Iris pigment epithelial cell (primary cell): ENCODE measurements at places on chromosomes 12 and 14.
A peak's percentile ranks its signal among the peaks of the same experiment; 100 is the strongest.

DNA sequence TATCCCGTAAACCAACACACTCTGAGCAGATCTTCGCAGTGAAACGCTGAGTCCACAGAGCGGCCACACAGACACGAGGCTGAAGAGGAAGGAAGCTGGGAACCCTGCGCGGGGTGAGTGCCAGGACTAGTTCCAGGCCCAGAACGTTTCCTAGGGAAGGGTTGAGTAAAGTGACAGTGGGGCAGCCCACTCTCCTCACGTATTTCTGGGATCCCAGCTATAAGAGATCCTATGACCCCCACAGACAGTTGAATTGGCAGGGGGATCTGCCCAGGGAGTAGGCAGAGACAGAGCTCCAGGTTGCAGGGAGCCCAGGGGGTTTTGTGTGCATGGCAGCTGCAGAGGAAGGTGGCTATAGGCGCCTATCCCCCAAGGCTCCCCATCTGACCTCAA, 51.1 kb downstream of the GTF2A1 start:
- peak; percentile 9 for DNase-seq

DNA sequence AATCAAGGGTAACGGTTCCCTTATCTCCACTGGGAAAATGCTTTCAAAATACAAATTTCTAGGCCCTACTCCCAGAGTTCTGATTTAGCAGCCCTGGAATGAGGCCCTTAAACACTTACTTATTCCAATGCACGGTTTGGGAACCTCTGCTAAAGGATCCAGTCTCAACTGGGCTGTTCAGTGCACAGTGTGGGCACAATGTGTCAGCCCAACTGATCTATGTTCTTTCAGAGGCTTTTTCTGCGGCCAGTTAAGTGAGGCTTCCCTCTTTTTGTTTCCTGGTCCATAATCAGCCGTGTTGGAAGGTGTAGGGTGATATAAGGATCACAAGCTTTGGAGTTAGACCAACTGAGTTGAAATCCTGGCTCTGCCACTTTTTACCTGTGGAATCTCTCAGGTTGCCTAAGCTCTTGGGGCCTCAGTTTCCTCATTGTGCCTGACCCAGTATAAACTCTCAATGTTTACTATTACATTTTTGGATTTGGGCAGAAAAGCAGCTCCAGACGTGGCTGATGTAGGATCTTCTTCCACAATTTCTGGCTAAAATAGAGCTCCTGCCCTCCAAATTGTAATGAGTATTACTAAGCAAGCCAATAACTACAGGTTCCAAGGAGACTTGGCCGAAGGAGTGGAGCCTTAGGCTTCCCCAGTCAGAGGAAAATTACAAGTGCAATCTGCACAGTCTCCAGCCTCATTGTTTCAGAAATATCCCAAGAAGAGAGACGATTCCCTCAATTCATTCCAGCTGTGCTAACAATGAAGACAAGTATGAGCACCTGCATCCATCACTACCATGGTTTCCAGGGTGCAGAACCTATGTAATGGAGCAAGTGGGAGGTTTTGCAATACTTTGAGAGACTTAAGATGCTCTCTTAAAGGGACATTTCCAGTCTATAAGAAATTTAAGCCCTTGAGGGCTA, 2.3 kb upstream of the ANGEL1 start:
- no peak for DNase-seq

DNA sequence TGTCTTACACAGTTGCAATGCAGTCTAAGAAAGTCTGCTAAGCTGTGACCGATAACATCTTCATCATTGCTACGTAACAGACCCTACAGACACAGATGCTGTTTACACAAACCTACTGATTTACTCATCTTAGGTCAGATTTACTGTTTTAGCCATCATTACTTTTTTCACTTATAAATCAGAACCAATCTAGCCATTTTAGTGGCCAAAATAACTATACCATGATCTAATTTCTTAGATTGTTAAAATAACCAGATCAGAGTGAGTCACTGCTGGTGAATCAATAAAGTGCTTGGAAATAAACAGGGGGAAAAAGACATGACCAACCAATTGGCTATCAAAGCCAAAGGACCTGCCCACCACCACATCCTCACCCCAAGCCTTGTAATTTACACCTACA, 57.0 kb upstream of the FOXN3 start:
- DNase-seq = peak; percentile 38

DNA sequence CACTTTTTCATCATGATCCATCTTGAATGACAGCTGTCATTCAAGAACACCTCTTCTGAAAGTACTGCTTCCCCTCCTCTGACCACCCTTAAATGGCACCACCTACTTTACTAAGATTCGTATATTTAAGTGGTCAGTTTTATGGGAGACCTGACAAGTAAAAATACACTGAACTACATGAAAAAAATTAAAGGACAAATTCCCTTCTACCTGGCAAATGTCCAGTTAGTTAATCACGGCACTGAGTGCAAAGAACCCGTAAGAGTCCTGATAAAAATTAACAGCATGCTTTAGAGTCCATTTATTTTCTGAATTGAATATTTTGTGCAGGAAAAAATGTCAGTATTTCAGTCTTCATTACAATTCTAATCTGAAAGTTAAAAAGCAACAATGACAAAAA, 48.7 kb downstream of the SETD3 start:
- DNase-seq = no peak

DNA sequence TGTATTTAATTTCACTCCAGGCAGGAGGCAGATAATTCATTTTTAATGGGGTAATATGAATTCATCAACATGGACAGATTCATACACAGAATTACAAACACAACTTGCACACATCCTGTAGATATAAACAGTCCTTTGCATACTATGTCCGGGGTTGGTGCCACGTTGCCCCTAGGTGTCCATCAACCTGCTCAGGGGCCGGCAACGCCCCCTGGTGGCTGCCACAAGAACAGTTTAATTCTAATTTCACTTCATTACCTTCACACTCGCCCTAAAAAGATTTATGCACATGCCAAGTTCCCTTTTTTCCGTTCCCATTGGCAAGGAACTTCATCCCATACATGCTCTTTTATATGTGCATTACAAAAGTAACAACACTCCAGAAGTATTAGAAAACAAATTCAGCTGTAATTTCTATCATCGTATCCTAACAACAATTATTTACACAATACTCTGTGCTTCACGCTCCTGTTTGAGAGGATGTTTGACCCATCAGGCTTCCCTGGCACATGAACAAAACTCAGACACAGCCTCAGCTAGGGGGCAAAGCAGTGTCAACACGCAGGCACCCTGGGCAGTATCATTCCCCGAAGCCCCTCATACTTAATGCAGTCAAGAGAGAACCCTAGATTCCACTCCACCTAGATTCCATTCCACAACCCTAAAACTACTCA, 15.5 kb downstream of the MANSC1 start:
- DNase-seq = peak; percentile 48

GRCh38 chr14:89598548-89599186, 181.6 kb upstream of the FOXN3 start:
- peak; percentile 22 for DNase-seq

- no peak for DNase-seq
Measured at GRCh38 chr12:26112703-26113147, 12.1 kb downstream of the BHLHE41 start.

- DNase-seq = peak; percentile 96
Measured at GRCh38 chr14:51884086-51884927, 23.9 kb downstream of the GNG2 start.

- no peak for DNase-seq
Measured at GRCh38 chr12:724194-724855, 28.1 kb upstream of the WNK1 start.

DNA sequence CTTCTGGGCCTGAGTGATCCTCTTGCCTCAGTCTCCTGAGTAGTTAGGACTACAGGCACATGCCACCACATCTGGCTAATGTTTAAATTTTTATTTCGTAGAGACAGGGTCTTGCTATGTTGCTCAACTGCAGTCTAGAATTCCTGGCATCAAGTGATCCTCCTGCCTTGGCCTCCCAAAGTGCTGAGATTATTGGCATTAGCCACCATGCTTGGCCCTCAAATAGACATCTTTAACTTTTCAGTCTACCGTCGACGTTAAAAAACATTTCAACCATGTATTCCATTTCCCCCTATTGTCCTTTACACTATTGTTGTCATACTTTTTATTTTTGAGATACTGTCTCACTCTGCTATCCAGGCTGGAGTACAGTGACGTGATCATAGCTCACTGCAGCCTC, 22.4 kb downstream of the ERH start:
- DNase-seq = no peak

- peak; percentile 65 for DNase-seq
Measured at GRCh38 chr14:33432407-33433023, 493.8 kb downstream of the NPAS3 start.

DNA sequence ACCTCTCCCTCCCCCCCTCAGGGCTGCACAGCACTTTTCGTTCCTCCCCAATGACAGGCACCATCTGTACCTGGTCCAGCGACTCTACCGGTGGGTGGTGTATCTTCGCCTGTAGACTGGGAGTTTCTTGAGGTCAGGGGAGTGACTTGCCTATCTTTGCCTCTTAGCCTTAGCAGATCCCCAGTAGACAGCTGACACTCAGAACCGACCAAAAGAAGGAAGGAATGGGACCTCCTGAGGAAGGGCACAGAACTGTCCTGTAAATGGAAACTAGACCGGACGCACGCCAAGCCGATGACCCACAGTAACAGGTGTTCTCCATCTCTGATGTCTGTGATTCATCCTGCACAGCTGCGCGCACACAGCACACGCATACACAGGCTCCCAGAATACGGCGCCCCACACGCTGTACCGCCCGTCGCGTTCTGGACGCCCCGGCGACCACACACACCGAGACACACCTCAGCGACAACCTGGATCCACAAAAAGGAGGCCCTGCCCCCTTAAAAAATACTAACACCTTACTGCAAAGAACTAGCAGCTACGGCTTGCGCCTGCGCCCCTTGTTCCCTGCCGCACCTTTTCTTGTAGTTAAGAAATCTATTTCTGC, 673 bp upstream of the TTC9 start:
- peak; percentile 28 for DNase-seq

- no peak for DNase-seq
Measured at GRCh38 chr12:68844788-68845695, 37.1 kb downstream of the MDM2 start.

GRCh38 chr12:71840231-71840847, 780 bp downstream of the TBC1D15 start:
- peak; percentile 83 for DNase-seq

- DNase-seq = no peak
Measured at GRCh38 chr12:9960590-9960989, 10.6 kb upstream of the CLEC12A start.

DNA sequence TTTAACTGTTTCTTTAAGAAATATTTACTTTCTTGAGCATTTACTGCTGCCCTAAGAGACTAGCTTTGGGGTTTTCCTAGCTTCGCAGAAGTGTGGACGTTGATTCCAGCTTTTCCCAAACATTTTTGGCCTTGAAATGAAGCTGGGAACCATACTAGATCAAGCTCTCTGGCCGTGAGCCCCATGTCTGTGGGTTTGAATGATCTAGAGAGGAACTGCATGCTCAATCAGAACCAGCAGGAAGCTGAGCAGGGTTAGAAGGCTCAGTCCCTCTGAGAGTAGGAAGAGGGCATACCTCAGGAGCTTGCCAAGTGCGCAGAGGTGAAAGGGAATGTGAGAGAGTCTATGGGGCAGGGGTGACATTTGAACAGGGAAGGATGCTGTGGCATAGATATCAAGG, 292.1 kb downstream of the CACNA1C start:
- DNase-seq = no peak

GRCh38 chr12:113835896-113836295, 130.2 kb downstream of the RBM19 start:
- DNase-seq = no peak

DNA sequence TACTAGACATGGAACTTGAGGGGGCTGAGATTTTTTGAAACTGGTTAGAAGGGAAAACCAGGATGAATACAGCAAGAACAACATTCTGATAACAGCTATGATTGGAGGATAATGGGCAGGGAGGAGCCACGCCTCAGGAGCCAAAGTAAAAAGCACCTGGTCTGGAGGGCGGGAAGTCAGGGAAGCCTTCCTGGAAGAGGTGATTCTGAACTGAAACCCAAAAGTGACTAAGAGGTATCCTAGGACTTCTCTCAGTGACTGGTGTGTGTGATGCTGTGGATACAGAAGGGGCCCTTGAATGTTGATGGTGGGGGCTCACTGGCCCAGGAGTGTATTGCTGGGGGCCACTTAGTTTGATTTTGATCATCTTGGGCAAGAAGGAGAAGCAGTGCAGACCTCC, 18.8 kb upstream of the GPR68 start:
- no peak for DNase-seq

DNA sequence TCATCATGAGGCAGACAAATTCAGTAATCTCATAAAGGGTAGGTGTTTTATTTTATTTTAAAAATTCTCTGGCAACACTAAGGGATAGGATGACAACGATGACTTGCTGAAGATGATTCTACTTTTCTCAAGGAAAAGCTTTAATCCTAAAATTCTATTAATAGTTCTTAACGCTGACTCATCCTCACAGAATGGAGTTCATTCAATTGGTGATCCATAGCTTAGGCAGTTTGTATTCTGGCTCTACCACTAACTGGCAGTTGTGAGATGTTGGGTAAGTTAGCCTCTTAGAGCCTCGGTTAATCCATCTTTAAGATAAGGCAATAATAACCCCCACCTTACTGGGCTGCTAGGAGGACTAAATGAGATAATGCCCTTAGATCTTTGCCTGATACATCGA, 116.3 kb downstream of the RTN1 start:
- DNase-seq = peak; percentile 74

DNA sequence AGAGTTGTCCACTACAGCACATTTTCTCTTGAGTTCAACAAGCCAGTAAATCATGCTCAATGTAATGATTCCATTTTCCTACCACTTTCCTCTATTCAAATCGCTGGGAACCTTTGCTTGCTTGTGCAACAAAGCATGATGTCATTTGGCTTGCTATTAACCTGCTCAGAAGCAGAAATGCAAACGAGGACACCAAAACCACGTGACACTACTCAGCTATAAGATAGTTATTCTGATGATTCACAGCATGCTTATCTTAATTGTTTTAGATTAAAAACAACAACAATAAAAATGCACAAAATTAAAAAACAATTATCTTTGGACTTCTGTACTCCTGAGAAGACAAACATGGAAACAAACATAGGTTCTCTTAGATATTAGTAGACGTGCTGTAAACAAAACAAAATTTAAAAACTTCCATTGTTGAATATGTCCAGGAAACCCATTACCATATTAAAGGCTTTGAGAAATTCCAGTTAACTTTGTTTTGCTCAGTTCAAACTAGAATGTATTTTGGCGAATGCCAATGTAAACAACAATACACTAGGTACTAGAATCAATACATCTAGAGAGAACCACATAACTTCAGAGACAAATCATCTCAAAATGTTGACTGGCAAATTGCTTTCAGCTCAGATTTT, 77.5 kb upstream of the KRAS start:
- DNase-seq = peak; percentile 77

GRCh38 chr12:92049403-92049802, 96.2 kb downstream of the BTG1 start:
- no peak for DNase-seq

GRCh38 chr14:19851365-19851764, 23.6 kb upstream of the OR4K2 start:
- DNase-seq = no peak

- DNase-seq = no peak
Measured at GRCh38 chr14:68234101-68234905, 414.7 kb downstream of the RAD51B start.

- DNase-seq = no peak
Measured at GRCh38 chr14:50340963-50341362, 28.8 kb downstream of the DMAC2L start.
